ENCODE measurements at places on chromosomes 4 and X.

DNA sequence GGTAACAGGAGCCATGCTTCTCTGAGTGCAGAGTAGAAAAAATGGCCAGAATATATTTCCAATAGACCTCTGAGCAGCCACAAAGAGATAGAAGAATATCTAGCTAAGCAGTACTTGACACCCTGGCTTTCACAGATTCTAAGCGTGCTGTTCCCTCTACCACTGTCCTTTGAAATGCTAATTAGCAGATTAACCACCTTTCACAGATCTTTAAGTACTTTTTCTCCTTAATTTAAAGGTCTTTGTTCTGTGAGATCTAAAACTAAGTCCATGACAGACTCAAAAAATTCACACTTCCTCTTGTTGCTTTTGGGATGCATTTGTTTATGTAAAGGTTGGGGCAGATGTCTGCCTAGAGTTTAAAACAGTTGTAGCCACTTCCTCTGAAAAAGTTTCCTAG lies 28.3 kb upstream of the MAGEC2 start:
- no peak for DNase-seq

DNA sequence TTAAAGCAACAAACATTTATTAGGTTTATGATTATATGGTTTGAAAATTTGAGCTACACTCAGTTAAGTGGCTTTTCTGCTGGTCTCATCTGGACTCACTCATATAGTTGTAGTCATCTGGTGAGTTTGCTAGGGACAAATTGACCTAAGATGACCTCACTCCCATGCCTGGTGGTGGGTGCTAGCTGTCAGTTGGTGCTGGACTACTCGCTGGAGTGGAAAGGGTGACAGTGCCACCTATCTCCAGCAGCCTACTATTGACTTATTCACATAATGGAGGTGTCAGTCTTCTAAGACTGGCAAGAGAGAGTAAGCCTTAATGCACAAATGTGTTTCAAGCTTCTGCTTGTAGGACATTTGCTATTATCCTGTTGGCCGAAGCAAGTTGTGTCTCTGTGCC lies 88.2 kb downstream of the TASL start:
- DNase-seq, result no peak

DNA sequence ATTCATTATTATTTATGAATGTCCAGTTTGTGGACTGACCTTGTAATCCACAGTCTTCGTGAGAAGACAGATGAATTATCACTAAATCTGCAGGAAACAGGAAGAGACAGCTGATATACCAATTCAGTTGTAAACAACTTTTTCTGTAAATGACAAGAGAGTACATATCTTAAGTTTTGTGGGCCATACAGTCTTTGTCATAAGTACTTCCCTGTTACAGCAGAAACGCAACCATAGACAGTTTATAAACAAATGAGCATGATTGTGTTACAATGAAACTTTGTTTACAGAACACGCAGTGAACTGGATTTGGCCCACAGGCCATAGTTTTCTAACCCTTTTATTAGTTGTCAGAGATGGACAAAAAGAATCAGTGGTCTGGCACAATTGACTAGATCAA lies 443.4 kb downstream of the PDGFC start:
- no peak for DNase-seq

DNA sequence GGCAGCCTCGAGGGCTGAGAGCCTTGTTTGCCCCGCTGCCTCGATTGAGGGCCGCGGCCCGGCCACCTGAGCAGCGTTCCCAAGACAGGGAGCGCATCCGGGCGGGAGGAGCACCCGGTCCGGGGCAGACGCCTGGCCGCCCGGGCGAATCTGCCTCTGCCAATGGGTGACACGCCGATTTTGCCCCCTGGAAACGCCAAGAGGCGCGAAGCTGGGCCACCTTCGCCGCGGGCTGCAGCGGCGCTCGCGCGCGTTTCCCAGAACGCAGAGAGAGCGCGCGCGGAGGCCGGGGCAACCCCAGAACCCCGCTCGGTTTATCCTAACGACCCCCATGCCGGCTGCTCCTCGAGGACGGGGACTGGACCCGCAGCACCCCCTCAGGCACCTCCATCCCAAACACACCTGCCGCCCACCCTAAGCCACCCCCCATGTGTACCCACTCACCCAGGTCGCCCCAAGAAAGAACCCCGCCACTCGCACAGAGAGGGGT lies 575 bp downstream of the MAP7D2 start:
- no peak for DNase-seq

DNA sequence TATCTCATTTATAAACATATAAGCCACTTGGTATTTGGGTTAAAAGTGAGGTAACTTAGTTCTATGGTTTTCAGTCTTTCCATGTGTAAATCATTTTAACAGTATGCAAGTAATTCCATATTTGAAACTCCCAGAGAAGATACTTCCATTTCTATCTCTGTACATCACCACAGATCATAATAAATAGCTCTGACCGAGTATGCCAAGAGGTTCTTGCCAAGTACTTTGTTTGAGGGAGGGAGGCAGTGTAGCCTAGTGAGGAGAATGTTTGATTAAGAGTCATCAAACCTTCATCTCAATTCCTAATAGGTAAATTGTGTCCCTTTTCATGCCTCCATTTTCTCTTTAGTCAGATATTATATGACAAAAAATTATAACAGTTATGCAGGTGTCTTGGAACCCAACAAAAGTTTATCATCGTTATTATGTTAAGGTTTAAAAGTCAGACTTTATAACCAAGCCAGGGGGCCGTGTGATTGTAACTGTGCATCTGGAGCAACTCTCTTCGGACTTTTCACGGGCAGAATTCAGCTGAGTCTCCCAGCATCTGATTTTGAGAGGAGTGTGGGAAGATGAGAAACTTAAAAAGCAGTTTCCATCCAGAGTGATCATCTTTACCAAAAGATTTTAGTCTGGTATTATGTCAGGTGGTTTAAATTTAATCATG lies 123.8 kb downstream of the ANK2 start:
- no peak for DNase-seq

DNA sequence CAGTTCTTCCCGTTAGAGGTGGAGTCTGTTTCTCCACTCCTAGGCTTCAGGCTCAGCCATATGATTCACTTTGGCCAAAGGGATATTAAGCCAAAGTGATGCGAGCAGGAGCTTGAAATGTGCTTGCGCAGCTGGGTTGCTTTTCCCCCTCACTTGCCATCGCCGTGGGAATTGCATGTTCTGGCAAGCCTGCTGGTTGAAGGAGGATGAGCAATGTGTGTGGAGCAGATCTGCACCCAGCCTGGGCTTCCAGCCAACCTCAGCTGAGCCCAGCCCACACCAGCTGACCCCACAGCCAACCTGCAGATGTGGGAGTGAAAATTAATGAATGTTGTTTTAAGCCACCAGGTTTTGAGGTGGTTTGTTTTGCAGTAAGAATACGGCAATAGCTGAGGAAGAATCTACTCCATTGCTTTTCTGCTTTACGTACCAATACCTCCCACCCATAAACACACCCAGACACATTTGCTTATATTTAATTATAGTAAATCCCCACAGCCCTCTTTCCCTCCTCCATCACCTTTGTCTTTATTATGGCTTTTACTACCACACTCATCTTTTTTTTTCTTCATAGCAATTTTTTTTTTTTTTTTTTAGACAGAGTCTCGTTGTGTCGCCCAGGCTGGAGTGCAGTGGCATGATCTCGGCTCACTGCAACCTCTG lies 132.8 kb upstream of the FUNDC1 start:
- DNase-seq, result no peak

DNA sequence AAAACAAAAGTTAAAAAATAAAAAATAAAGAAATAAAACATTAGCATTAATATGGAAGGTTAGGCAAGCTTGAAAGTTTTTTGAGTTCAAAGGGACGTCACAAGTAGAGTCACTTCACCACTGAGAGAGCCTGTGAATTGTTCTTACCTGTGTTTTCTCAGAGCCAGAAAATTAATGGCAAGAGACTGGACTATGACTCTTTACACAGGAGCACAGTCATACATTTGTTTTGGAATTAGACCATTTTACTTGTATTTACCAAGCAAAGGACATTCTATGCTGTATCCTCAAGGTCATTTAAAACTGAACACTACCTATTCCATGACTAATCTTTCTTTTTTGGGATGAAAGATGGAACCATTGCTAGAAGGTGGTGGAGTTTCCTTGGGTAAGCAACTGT lies 346.1 kb downstream of the FAM47B start:
- DNase-seq, result no peak

- no peak for DNase-seq
Measured at GRCh38 chrX:47577424-47577823, 4.8 kb upstream of the TIMP1 start.

DNA sequence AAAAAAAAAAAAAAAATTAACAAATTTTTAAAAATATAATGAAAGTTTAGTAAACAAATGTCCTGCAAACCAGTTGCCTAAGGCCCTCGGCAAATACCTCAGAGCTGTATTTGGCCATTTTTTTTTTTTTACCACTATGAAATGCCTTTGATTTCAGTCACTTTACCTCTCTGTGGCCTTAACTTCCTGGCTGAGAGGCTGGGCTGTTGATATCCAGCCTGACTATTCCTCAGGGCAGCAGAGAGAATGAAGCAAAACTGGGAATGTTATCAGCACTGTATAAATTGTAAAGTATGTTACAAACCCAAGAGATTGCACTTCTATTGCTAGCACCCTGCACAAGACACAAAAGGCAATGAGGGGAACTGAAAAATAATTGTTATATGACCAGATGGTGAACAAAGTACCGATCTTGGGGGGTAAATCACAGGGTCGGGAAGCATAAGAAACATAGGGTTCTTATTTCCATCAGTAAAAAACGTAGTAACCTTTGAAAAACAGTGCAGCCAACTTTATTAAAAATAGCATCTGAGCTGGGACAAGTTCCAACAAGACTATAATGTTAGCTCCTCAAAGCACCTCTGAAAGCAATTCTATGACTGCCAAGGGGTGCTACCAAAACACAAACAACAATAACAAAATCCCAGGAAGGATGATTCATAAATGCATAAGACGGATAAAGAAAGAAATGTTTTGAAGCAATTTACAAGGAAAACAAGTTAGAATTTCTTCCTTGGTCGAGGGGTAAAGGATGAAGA lies 18.1 kb downstream of the USP46 start:
- no peak for DNase-seq

- DNase-seq, result peak; percentile 59
Measured at GRCh38 chr4:128862608-128863311, 53.3 kb downstream of the JADE1 start.

DNA sequence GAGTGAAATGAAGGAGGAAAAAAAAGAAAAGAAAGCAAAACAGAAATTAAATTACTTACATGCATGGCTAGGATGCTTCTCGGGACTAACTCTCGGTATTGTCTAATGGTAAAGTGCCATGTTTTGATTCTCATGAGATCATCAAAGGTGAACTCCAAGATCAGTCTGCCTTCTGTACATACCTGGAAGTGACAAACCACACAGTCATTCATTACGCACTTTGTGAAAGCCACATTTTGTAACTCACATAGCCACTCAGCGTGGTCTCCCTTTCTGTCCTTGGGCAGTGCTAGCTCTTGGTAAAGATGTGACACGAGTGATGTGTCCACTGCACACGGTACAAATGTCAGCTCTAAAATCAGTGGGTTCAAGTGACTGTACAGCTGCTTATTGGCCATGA lies 309.8 kb downstream of the LDB2 start:
- DNase-seq, result no peak

DNA sequence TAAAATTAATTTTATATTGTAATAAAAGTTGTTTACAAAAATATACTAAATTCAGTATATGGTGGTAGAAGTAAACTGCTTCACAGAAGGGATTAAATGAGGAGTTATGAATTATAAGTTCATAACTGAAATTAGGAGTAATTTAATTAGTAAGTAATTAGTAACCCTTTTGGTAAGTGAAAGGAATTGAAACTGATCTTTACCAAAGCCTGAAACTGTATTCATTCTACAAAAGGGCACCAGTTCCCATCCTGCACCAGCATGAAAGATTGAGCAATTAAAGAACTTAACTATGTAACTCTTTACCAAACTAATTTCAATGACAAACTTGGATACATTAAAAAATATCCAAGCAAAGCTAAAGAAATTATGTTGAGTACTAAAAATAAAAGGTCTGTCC lies 8.2 kb downstream of the MED14 start:
- DNase-seq, result no peak

GRCh38 chr4:89009115-89009514 lies 47.9 kb downstream of the FAM13A start:
- DNase-seq, result no peak

GRCh38 chr4:16757080-16757521 lies 141.3 kb downstream of the LDB2 start:
- no peak for DNase-seq

- DNase-seq, result peak; percentile 69
Measured at GRCh38 chr4:985123-985830, 1.6 kb upstream of the IDUA start.

GRCh38 chr4:42331040-42331439 lies 66.2 kb upstream of the SHISA3 start:
- DNase-seq, result no peak

DNA sequence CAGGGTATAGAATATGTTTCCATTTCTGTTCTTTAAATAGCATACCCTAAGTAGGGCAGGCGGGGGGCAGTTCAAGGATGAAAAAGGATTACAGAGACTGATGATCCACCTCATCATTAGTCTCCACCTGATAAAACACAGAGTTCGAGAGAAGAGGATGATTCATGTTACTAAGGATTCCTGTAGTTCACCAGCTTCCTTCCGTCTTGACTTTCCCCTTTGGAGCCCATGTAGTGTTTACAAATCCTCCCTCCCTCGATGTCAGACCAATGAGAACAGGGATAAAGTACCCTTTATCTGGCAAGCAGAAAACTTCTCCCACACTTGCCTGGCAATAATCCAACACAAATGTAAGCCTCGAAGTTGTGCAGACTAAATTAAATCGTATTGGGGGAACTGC lies 526.3 kb upstream of the FAM241A start:
- no peak for DNase-seq

DNA sequence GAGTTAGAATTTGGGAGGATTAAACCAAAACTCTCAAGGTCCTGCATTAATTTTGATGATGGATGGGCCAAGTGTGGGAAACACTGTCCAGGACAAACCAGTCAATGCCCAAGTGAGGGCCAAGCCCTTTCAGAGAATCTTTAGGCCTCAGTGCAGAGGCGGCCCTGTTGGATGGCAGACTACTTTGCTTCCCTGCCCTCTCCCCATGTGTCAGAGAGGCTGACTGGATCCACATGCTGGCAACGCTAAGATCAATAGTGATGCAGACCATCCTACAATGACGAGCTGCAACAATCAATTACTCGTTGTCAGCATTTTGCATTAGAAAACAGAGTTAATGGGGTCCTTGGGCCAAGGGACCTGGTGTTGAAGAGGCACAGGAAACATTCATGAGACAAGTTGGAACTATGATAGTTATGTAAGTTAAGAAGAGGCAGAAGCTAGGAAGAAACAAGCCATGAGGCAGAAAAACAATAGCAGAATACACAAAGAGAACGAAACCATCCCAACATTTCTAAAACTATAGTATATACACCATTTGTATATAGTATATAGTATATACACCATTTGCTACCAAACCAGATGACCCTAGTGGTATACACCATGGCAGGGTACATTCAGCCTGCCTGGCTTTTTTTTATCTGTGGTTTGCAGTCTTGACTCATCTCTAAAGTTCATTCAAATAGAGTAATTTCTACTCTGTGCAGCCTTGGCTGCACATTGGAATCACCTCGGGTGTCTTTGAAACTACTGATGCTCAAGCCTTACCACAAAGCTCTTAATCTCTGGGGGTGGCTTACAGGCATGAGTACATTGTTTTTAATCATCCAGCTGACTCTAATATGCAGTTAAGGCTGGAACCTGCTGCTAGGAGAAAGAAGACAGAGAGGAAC lies 147.7 kb upstream of the GYPA start:
- no peak for DNase-seq

All from inflammatory macrophage treated with lipopolysaccharide for 1 hour (primary cell).